ENCODE measurements at places on chromosomes 13 and 19.

DNA sequence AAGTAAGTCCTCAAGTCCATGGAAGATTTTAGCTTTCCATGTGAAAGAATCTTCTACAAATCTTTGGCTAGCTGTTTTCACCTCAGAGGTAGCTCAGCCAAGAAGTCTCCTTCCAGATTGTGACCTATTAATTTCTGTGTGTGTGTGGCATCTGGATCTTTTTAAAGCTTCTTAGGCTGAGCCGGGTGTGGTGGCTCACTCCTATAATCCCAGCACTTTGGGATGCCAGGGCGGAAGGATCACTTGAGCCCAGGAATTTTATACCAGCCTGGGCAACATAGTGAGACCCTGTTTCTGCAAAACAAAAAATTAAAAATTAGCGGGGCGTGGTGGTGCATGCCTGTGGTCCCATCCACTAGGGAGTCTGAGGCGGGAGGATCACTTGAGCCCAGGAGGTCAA is 13.4 kb upstream of the SLC44A2 start:
- DNase-seq, result no peak

DNA sequence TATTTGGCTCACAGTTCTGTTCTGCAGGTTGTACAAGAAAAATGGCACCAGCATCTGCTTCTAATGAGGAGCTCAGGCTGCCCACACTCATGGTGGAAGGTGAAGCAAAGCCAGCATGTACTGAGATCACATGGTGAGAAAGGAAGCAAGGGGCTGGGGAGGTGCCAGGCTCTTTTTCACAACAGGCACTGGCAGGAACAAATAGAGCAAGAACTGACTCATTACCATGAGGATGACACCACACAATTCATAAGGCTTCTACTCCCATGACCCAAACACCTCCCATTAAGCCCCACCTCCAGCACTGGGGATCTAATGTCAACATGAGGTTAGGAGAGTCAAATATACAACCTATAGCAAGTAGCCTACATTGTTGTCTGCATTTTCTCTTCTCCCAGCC is 522.6 kb downstream of the RFC3 start:
- DNase-seq, result peak; percentile 43

DNA sequence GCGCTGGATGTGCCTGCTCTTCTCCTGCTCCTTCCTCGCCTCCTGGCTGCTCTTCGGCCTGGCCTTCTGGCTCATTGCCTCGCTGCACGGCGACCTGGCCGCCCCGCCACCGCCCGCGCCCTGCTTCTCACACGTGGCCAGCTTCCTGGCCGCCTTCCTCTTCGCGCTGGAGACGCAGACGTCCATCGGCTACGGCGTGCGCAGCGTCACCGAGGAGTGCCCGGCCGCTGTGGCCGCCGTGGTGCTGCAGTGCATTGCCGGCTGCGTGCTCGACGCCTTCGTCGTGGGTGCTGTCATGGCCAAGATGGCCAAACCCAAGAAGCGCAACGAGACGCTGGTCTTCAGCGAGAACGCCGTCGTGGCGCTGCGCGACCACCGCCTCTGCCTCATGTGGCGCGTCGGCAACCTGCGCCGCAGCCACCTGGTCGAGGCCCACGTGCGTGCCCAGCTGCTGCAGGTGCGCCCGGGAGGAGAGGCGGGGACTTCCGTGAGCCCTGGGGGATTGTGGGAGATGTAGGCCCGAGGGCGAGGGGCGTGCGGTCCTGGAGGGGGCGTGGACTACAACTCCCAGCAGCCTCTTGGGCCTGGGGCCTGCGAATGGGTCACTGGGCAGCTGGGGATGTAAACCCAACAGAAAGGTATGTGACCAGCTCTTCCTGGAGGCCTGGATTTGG is 6.7 kb downstream of the KCNJ14 start:
- no peak for DNase-seq

DNA sequence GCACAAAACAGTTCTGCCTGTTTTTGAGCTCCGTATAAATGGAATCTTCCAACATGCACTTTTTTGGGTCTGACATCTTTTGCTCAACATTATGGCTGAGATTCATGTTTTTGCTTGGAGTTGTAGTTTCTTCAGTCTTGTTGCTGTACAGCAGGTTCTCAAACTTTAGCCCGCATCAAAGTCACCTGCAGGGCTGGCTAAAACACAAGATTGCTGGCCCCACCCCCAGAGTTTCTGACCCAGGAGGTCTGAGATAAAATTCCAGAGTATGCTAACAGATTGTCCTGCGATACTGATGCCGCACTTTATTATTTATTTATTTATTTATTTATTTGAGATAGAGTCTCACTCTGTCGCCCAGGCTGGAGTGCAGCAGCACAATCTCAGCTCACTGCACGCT is 79.8 kb upstream of the WASF3 start:
- DNase-seq, result no peak

DNA sequence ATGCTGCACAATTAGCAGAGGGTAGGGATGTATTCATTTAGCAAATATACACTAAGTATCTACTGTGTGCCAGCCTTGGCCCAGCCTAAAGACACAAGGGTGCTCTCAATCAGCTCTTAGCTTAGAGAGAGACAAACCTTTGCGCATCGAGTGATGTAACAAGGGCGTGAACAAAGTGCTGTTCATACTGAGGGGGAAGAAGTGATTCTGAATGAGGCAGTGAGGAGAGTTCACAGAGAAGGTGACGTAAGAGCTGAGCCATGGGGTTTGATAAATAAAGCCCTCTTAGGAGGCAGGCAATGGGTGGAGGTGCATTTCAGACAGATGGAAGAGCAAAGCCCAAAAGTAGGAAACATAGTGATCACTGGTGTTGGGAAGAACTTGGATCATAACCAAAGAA is 68.5 kb downstream of the FLT1 start:
- no peak for DNase-seq

- peak; percentile 62 for DNase-seq
Measured at GRCh38 chr19:39363901-39364457, 21.8 kb downstream of the SAMD4B start.

- DNase-seq, result no peak
Measured at GRCh38 chr13:33869005-33869404, 51.1 kb downstream of the RFC3 start.

DNA sequence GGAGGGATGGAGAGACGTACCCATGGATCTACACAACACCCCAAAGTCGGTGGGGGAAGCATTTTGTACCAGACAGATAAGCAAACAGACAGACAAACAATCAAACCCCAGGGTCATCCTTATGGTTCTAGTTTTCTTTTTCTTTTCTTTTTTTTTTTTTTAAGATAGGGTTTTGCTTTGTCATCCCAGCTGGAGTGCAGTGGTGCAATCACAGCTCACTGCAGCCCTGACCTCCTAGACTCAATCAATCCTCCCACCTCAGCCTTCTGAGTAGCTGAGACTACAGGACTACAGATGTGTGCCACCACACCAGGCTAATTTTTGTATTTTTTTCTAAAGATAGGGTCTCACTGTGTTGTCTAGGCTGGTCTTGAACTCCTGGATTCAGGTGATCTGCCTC is 17.9 kb upstream of the FBL start:
- no peak for DNase-seq

GRCh38 chr13:45852494-45852893 is 941 bp upstream of the SIAH3 start:
- DNase-seq, result no peak

GRCh38 chr13:43110036-43110435 is 86.7 kb downstream of the DNAJC15 start:
- no peak for DNase-seq

DNA sequence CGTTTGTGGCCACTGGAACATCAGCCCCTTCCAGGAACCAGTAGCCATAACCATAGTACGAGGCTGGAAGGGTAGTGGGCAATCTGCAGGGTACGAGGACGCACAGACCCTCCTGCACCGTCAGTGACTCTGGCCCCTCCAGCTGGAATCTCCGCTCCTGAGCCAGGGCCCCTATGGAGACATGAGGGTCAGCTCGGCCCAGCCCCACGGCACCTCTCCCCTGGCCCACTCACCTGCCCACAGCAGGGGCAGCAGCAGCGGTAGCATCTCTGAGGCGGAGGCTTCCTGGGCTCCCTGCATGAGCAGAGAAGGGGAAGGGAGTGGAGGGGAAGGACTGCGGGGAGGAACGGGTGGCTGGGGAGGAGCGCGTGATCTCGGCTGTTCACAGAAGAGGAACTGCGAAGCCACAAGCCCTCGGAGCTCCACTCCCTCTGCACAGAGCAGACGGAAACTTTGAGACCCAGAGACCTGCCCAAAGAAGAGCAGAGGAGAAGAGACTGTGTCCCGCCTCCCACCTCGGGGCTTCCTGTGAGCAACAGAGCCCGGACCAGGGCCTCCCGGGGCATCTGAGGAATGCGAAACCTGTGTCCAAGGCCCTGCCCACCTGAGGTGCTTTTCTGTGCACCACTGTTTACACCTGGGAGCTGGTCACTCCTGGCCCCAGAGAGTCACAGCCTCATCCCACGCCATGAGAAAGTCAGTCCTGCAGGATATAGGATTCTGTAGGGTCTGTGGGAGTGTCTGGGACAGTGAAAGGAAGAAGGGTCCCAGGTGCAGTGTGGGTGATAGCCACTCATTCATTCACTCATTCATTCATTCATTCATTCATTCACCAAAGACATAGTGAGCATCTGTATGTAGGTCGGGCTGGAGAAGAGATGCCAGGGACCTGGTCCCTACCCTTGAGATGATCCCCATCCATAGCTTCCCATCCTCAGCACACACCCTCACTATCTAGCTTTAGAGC is at the start of gene SIGLEC6:
Gene SIGLEC6 (minus strand): TSS at position 322 of the 967 bp plus-strand sequence. CDS start 22 bp downstream, at position 300.
- DNase-seq, result no peak

GRCh38 chr13:111338841-111339240 is 18.4 kb downstream of the TEX29 start:
- DNase-seq, result no peak

- no peak for DNase-seq
Measured at GRCh38 chr13:58850161-58850560, 1218.6 kb downstream of the PCDH17 start.

DNA sequence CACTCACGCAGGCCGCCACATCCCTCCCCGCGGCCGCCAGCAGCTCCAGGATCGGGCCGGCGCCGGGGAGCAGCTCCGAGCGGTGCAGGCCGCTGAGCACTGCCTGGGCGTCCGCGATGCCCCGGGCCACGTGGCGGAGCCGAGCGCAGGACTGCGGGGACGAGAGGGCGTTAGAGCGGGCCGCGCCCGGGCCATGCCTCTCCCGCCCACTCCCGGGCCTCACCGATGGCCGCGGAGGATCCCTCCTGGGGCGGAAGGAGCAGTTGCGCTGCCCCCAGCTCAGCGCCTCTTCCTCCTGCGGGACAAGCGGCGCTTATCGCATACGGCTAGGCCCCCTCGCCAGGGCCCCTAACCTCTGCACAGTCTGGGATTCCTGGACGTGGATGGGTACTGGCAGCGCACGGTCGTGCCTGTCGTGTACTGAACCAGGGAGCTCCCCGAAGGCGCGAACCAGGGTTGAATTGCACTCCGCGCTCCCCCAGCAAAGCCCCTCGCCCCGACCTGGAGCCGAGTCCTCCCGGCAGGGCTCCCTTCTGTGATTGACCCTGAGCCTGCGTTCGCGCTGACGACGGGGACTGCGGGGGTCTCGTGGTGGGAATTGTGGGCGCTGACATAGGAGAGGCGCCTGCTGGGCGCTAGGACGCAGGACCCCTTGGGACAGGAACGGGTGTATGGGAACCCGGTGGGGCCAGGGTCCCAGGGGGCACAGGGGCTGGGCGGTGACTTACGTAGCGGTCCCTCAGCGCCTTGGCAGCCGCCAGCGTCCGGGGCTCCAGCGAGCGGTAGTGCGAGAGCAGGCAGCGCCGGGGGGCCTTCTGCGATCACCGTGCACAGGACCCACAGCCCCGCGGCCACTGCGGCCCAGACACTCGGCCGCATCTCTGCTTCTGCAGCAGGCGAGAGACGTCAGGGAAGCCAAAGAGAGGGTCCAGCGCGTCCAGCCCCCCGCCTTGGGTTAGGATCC is 673 bp downstream of the IFNL4 start:
- no peak for DNase-seq

- no peak for DNase-seq
Measured at GRCh38 chr13:109712124-109712722, 74.2 kb downstream of the IRS2 start.

DNA sequence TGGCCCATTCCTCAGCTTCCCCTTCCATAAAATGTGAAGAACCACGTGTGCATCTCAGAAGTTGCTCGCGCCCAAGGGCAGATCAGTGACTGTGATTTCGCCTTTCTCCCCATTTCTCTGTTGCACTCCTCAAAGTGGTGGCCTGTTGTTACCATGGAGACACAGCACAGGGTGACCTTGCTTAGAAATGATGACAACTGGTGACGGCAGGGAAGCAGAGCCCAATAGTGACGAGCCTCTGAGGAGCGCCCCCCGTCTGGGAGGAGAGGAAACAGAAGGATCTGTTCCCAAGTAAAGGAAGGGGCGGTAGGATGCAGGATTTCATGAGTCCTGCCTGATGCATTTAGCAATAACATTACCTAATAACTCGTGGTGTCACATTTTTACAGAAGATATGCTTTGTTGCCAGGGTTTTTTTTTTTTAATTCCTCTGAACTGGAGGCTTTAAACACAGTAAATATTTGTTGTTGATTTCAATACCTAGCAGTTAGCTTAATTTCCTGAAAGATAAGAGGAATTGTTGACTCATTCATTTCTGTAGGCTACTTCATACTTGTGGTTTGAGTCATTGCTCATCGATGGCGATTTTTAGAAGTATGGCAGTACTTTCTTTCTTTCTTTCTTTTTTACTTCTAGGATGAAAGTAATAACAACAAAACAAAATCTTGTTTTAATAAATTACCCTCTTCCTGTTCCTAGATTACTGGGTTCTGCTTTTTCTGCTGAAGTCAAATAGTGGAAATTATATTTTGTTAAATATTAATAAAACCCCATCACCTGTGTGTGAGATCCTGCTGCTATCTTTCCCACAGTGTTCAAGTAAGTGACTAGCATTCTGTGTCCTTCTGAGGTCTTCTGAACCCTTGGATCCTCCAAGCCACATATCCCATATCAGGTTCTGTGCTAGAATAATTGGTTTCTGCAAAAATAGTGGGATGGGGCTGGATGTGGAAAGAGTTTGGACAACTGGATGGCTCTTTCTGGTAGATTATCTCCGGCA is 36.0 kb downstream of the MBNL2 start:
- peak; percentile 89 for DNase-seq

- no peak for DNase-seq
Measured at GRCh38 chr13:111365149-111366005, 44.9 kb downstream of the TEX29 start.

- peak; percentile 16 for DNase-seq
Measured at GRCh38 chr13:44219577-44220548, 153.8 kb upstream of the SERP2 start.

DNA sequence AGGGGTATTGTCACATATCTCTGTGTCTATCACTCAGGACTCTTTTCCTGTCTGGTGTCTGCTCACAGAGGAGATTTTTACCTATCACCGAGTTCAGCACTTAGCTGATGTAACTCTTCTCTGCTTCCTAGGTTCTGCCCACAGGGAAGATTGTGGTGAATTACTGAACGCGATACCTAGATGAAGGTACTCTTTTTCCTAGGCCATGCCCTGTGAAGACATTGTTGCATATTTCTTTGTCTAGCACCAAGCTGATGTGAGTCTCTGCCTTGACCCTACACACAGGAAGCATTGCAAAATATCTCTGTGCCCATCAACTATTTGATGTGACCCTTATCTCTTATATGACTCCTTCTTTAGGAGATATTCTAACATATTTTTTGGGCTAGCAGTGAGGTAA is 72.1 kb upstream of the ZNF43 start:
- DNase-seq, result no peak

Measured in EL (cell line).